ENCODE measurements at places on chromosomes 11 and 22.

GRCh38 chr11:118883368-118884071, at the start of gene CXCR5:
Gene CXCR5 (plus strand): TSS chr11:118883892. CDS start chr11:118883942, 50 bp downstream.
- no peak for DNase-seq

- DNase-seq = no peak
Measured at GRCh38 chr11:128450882-128451651, 136.3 kb downstream of the ETS1 start.

- no peak for DNase-seq
Measured at GRCh38 chr11:103690356-103690755, 346.1 kb upstream of the DDI1 start.

GRCh38 chr11:94332814-94333213, 28.4 kb downstream of the IZUMO1R start:
- no peak for DNase-seq

- DNase-seq = no peak
Measured at GRCh38 chr11:131626788-131627187, 256.4 kb downstream of the NTM start.

- no peak for DNase-seq
Measured at GRCh38 chr22:28252539-28252938, 333.5 kb upstream of the PITPNB start.

All from right lung (tissue), 10 donors.